ENCODE measurements at places on chromosomes 4 and X.

DNA sequence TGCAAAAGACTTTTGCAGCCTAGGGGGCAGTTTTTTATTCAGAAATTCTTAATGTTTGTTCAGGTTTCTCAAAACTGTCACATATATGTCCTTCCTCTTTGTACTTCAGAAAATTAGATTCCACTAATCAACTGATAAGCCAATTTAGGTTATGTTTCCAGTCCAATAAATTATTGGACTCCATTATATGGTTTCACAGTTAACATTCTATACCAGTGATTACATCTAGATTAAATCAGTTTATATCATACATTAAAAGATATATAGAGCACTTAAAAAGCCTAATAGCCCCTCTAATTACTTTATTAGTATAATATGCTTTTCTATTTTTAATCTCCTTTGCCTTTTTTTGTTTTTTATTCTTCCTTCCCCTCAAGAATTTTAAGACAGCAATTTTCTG, 434.1 kb downstream of the INPP4B start:
- DNase-seq: no peak

DNA sequence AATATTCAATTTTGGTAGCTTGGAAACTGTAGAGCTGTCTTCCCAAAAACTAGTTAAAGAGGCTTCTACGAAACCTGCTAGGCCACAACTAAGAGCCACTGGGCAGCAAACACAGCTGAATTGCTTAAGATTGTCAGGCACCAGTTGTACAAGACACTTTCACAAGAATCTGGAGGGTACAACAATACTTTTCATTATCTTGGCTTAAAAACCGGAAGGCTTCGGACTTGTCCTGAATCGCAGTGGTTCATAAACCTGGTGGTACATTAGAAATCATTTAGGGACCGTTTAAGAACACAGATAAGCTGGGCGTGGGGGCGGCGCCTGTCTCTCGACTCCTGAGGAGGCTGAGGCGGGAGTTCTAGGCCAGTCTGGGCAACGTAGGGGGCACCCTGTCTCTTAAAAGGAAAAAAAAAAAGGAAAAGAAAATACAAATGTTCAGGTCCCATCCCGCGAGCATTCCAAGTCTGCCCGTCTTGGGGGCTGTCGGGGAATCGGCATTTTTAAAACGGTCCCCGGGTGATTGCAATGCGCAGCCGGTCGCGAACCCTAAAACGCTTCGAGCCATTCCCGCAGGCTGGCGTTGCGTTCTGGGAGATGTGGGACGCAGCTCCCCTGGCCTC, 763 bp downstream of the PYURF start:
- no peak for DNase-seq

DNA sequence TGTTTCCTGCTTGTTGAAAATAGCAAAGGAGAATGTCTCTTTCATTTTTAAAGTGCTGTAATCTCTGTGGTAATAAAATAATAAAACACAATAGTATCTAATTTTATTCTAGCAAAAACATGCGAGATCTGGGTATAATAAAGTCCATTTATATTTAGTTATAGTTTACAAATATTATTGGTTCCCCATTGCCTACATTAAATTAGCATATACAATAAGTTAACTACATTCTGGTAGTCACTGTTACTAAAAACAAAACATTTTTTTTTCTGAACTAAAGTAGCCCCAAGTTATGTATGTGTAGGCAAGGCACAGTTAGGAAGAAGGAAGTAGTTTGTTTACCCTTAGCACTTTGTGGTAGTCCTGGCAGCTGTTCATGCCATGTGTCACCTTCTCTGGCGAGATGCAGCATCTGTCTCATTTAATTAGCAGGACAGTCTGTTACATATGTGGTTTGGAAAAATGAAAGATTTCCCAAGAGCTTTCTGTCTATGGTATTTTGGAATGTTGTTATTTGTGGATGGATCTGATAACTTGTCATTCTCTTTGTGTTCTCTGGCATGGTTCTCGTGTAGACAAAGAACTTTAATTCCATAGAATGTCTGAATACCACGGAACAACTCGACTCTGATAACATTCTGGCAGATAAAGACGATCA, 231.3 kb upstream of the PITX2 start:
- DNase-seq: no peak

- DNase-seq: no peak
Measured at GRCh38 chr4:39472396-39472795, 13.5 kb downstream of the LIAS start.

GRCh38 chr4:38982361-38983095, 49.7 kb downstream of the TMEM156 start:
- DNase-seq: no peak

DNA sequence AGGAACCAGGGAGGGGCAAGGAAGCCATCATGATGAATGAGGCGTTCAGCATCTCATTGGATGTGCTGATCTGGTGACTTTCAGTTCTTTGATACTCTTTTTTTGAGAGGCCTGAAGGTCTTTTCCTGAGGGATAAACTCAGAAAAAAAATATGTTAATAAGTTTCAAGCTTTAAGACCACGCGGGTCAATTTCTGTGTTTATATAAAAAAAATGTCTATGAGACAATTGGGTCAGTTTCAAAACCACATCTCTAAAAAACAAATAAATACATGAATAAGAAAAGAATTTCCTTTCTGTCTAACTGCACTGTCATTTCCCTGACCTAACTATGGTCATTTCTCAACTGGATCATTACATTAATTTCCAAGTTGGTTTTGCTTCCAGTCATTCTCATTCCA, 62.6 kb downstream of the TRIML1 start:
- no peak for DNase-seq

DNA sequence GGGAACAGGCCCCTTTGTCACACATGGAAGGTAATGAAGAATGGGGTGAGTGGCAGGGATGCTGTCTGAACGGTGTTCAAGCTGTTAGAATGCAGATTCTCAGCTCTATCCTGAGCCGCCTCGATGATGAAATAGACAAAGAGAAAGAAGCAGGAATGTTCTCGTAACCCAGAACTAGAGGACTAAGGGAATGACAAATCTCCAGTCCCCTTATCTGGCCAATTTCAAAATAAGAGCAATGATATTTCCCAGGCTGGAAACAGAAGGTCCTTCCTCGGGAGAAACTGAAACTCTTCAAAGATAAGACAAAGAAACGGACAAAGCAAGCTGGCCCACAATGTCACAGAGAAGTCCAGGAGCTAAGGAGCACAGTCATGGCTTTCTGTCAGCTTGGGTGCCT, 29.5 kb upstream of the MTNR1A start:
- DNase-seq: no peak

DNA sequence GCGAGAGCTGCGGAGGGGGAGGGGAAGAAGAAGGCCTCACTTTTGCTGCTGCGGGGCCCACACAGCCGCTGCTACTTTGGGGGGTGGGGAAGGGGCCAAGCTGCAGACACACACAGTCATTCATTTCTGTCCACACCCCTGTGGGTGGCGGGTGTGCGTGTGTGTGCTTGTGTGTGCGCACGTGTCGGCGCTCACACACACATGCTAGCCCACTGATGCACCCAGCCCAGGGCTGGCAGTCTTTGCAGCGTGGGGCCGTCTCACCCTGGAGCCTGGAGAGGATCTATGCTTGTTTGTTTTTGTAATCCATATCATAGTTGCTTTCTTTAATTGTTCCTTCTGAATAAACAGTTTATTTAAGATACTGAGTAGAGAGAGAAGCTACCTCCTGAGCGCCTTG, 4.0 kb downstream of the DUSP9 start:
- DNase-seq: no peak

GRCh38 chr4:127344071-127344470, 288.7 kb upstream of the INTU start:
- DNase-seq: no peak

GRCh38 chrX:39653691-39654090, 444.1 kb downstream of the BCOR start:
- no peak for DNase-seq

GRCh38 chr4:37762991-37763368, 63.5 kb upstream of the PGM2 start:
- no peak for DNase-seq

GRCh38 chrX:45518552-45518951, 317.9 kb upstream of the DIPK2B start:
- no peak for DNase-seq

GRCh38 chrX:79170476-79171035, 26.1 kb downstream of the GPR174 start:
- DNase-seq: no peak

DNA sequence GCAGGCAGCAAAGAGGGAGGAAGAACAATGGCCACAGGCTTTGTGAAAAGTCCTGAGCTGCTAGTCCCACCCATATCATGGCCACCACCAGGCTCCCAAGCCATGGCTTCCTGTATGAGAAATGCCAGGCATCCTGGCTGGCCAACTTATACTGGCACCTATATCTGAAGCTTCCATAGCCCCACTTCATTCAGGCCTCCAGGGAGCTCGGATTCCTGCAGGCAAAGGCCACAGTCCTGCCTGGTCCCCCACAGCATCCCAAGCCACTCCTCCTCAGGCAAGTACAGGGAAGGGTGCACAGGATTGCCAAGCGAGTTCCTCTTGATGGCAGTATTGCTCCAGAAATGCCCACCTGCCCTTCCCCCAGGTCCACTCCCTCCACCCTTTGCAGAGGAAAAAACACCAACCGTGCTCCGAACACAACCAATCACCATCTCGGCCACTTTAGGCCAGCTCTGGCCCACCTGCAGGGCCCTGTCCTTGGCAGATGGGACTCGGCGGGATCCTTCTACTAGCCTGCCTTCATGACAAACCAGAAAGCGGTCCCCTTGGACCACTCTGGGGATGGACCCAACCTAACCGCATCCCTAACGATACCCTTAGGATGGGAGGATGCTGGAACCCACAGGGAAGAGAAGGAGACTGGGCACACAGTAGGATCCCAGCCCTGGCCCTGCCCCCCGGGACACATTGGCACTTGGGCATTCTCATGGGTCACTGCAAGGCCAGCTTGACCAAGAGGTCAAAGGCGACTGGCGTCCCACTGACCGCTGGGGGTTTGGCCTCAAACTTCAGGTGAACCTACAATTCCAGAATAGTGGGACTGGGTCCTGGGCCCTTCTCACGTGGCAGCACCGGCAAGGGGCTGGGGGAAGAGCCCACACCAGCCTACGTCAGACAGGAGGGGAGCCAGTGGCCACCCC, 220.4 kb upstream of the AGTR2 start:
- DNase-seq: peak; percentile 4

GRCh38 chr4:139108567-139109128, 68.4 kb downstream of the ELF2 start:
- no peak for DNase-seq
